ENCODE measurements at places on chromosomes 3 and 15.

- no peak for DNase-seq
Observed at GRCh38 chr3:172218350-172219323, 179.3 kb downstream of the FNDC3B start.

GRCh38 chr15:79475306-79475705, 43.2 kb downstream of the MINAR1 start:
- no peak for DNase-seq

DNA sequence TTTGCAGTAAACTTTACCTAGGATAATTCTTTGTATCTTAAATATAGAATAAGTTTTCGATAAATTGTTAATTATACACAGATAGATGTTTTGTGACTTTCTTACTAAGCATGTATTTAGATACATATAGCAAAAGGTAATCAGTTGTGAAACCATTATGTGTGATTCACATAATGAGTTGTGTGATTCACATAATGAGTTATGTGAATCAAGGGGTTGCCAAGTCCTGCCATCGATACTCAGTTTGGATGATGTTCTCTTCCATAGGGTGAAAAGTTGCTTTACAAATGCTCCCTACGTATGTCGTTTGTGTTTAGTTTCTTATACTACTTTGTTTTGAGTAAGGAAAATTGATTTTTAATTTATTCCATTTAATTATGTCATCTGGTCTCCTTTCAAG, 682.1 kb downstream of the MECOM start:
- DNase-seq = no peak

GRCh38 chr3:157574531-157574930, 71.3 kb upstream of the VEPH1 start:
- no peak for DNase-seq

- DNase-seq = peak; percentile 12
Observed at GRCh38 chr3:191263365-191263764, 64.3 kb downstream of the OSTN start.

- no peak for DNase-seq
Observed at GRCh38 chr3:21912711-21913110, 161.7 kb upstream of the ZNF385D start.

- DNase-seq = no peak
Observed at GRCh38 chr15:82532383-82532990, 7.8 kb downstream of the RPS17 start.

DNA sequence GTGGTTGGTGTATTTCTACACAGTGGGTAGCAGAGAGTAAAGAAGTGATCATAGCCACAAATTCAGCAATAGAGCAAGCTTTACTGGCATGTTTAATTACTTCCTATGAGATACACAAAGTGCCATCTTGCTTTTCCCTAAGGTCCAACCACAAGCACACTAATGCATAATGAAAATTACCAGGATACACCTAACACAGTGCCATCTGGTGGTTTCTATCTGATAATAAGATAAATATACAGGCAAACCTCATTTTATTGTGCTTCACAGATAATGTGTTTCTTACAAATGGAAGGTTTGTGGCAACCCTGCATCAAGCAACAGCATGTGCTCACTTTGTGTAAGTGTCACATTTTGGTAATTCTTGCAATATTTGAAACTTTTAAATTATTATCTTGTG, 223.0 kb downstream of the NSUN3 start:
- DNase-seq = no peak

- no peak for DNase-seq
Observed at GRCh38 chr3:33718595-33718907, 497 bp upstream of the CLASP2 start.
